ENCODE measurements at places on chromosomes 11 and 22. TPM values are rescaled to one million over a fixed set of nuclear protein-coding genes. Genes with fewer than 3 reads are reported as not detected.

- no peak for DNase-seq
These were observed 150.0 kb downstream of the SHANK2 start for GRCh38 chr11:71102251-71102995.

DNA sequence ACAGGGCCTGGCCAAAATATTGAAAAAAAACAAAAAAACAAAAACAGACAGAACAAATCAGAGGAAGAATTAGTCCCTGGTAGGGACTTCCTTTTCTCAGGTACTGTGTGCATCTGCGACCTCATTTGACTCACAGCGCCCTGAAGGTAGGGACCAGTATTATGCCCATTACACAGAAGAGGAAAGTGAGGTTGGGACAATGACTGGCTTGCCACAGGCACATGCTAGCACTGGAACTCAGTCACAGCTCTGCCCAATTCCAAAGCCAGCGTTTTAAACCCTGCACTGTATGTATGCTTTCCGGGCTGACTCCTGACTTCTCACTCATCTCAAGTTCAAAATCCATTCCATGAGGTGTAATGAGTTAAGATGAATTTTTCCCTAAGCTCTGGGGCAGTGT lies 3.3 kb downstream of the SEC14L4 start:
- no peak for DNase-seq

UBE4A gene
- polyA plus RNA-seq, result 42.9 TPM

- no peak for DNase-seq
These were observed 349.4 kb upstream of the NCAM1 start for GRCh38 chr11:112611771-112612170.

CHST1 gene
- 5.3 TPM for polyA plus RNA-seq

DNA sequence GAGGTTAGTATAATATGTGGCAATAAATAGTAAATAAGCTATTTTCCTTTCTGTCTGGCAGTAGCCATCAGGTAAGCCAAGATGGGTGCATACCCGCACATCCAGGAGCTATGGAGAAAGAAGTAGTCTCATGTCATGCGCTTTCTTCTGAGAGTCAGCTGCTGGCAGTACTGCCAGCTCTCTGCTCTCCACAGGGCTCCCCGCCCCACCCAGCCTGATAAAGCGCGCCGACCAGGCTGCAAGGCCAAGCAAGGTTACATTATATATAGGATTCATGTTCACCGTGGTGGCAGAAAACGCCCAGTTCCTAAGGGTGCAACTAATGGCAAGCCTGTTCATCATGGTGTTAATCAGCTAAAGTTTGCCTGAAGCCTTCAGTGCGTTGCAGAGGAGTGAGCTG lies 126.2 kb downstream of the ATG16L2 start:
- DNase-seq, result no peak

PIWIL4 gene
- 6.7 TPM for polyA plus RNA-seq

C22orf42 gene
- polyA plus RNA-seq, result not detected

DNA sequence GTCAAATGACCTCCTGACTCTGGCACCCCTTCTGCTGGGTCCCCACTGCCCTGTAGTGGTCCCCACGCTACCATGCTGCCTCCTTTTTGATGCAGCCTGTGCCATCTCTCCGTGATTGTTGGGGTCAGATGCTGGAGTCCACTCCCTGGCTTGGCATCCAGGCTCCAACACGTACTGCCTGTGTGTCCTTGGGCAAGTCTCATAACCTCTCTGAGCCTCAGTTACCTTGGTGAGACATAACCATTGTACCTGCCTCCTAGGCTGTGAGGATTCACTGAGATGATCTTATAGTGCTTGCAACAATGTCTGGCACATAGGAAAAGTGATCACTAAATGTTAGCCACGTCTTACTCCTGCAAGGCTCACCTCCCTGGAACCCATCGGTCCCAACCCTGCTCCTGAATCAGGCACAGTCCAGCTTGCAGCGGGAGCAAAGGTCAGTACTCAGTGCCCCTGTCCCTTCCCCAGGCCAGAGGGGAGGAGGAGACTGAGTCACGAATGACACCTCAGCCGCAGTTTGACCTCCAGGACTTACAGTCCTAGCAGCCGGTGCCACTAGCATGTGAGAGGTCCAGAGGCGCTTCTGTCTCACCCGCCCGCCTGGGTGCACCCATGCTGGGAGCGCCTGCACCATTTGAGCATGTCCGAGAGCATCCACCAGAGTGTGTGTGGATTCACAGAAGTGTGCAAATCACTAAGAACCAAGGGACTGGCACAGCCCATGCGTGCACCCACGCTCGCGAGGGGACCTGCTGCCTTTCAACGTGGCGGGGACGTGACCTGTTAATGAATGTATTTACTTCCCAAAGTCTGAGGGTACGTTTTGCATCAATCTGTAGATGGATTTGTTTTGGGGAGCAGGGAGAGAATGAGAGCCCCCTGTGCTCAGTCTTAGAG lies 3.0 kb upstream of the APOA4 start:
- DNase-seq, result no peak

PAX6 gene
- not detected for polyA plus RNA-seq

DNA sequence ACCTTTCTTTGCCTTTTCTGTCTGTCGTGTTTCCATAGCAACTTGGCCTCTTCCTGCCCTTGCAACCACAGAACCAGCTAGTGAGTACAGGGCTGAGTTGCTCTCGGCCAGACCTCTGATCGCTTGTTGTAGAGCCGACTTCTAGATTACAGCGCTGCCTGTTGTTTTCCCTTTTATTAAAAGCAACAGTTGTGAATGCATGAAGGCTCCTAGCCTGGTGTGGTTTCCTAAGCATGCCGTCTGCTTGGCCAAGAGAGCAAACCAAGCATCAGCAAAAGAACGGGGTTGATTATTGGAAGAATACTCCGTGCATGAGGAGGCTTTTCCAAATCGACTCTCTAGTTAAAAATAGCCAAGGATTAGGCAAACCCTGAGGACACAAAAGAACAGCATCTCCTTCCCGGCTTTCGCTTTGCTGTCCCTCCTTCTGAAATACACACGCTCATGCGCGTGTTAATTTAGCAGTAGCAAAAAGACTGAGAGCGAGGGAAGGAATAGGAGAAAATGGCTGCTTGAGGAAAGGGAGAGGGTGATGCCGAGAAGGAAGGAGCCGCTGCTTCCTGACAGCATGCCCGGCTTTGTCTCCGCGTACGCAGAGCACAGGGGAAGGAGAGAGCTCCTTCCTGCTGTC lies 71.5 kb upstream of the TTC12 start:
- DNase-seq, result no peak

CALCA gene
- 2.0 TPM for polyA plus RNA-seq

DNA sequence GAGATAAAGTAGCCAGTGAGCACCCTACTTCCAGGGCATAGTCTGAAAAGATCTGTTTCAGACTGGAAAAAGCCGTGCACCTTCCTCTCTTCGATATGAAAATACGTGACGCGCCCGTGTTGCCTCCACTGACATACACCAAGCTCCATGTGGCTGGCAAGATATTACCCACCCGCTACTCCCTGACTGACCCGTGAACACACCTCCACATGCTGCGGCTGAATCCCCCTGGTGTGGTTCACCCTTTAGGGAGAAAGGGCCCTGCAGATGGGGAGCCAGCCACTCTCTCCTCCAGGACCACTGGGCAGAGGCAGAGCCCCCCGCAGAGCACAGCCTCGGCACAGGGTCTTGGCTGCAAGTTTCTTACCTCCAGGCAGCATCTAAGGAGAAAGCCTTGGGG lies 245.0 kb downstream of the BRD1 start:
- DNase-seq, result no peak

NRXN2 gene
- 6.8 TPM for polyA plus RNA-seq

GRCh38 chr11:96241331-96241841 lies 101.6 kb downstream of the MAML2 start:
- no peak for DNase-seq

GRCh38 chr11:9923280-9923679 lies 259.4 kb downstream of the SWAP70 start:
- no peak for DNase-seq

MS4A6A gene
- 19.8 TPM for polyA plus RNA-seq

All from left lung (tissue), 14 donors.